ENCODE measurements at places on chromosomes 1 and 21.

DNA sequence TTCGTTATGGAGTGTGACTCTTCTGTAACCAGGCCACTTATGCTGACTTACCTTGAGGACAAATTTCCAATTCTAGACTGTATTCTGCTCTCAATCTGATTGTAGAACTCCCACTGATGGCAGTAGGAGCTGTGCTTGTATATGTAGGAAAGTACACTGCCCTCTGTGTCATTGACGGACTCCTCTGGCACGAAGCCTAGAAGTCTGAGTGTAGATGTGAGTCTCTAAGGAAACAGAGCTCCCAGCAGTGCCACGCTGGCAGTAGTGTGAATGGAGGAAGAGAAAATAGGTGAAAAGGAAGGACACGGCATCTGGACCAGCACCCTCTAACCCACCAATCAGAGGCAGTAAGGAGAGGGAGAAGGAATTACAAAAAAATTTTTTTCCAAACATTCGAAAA lies 130.4 kb upstream of the ADGRL2 start:
- no peak for DNase-seq

- no peak for DNase-seq
Observed at GRCh38 chr1:112337028-112337531, 58.9 kb upstream of the CTTNBP2NL start.

- DNase-seq = no peak
Observed at GRCh38 chr1:70207492-70207891, 2.1 kb upstream of the LRRC40 start.

- DNase-seq = no peak
Observed at GRCh38 chr1:174815036-174815435, 184.7 kb upstream of the CACYBP start.

DNA sequence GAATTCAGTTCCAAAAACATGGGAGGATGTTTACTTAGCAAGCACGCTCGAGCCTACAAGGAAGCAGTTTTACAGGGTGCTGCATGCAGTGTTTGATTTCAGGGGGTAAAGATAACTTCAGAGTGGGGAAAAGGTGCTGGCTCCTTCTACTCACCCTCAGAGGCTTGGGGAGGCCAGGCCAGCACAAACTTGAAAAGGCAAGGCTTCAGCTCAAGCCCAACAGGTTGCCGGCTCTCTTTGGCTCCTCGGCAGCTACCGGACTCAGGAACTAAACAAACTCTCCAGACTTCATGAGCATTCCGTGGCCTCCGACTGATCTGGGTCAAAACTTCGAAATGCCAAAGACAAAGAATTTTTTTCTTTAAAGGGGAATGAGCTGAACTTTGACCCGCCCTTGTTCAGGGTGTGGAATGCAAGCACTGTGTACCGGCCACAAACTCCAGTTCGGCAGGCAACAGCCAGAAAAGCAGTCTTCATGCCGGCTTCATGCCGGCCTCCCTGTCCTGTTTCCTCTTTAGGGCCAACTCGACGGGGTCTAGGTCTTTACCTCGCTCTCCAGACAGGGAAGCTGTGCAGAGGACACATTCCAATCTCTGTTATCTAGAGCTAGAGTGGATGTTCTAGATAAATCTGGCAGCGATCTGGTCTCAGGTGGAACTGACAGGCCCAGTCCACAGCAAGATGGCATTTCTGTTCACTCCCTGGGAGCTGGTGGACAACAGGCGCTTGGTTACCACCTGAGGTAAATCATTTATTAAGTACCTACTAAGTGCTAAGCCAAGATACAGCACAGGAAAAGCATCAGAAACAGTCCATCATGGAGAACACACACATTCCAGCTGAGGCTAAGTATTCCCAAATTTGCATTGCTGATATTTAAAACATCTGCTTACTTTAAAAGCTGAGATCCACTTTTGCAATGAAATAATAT lies 75.0 kb downstream of the CD46 start:
- no peak for DNase-seq

DNA sequence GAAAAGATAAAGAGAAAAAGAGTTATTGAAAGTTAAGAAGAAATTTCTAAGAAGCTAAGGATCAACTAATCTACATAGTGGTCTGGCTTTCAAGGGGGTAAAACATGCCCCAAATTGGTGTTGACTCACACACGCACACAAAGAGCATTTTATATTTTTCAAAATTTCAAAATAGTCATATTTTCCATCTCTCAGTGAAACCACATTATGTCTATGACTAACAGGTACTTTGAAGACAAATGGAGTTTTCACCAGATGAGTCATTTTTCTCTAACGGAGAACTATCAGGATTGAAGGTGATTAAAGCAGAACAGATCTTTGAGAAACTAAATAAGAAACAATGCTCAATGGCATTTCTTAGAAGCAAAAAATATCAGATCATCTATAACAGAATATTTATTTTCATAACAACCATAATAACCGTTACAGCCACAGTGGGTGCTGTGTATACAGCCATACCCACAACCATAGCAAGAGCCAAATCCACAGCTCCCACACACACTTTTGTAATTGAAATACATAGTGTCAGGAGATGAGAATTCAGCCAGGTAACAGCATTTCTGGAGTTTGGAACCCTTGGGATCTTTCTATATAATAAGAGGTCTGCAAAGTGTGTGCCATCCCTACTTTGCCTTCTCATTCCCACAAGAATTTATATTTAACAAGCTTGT lies at the start of gene KRTAP21-3:
KRTAP21-3 (minus strand) TSS at position 539 of the 671 bp plus-strand sequence; CDS start at position 521, 18 bp downstream.
- DNase-seq = no peak

- DNase-seq = no peak
Observed at GRCh38 chr1:8463144-8463927, 145.4 kb downstream of the SLC45A1 start.

DNA sequence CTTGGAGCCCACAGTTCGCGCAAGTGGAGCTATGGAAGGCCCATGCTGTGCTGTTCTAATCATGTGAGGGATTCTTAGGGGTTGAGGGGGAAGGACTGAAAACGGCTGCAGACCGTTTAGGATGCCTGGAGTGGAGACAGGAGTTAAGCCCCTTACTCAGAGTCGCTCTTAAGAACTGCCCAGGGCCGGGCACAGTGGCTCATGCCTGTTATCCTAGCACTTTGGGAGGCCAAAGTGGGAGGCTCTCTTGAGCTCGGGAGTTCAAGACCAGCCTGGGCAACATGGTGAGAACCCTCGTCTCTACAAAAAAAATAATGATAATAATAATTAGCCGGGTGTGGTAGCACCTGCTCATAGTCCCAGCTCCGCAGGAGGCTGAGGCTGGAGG lies 1.1 kb downstream of the ZNF672 start:
- DNase-seq = no peak

DNA sequence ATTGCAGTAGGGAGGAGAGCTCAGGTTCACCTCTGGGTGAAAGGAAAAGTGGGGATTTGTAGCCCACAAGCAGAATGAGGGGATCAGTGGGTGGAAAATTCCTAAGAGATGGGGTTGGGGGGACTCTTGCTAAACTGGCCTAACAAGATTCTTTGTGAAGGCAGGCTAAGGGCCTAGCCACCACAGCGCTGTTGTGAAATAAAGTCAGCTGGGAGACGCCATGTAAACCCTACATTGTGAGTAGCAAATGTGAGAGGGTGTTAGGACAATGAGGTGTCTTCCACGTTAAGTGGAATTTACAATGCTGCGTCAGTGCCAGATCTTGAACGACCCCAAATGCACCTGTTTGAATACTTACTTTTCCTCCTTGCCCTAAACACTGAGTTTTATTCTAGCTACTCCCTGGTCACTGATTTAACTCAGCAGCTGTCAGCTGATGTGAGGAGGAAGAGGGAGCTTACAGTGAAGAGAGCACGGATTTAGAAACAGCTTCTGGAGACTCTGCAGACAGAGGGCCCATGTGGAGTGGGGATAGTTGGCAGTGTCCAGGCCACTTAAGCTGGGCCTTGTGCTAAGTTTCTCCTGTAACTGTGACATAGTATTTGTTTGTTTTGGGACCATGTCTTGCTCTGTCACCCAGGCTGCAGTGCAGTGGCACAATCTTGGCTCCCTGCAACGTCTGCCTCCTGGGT lies 17.3 kb downstream of the PDPN start:
- DNase-seq = no peak

GRCh38 chr1:148264374-148265276 lies 112.5 kb upstream of the NBPF11 start:
- no peak for DNase-seq

DNA sequence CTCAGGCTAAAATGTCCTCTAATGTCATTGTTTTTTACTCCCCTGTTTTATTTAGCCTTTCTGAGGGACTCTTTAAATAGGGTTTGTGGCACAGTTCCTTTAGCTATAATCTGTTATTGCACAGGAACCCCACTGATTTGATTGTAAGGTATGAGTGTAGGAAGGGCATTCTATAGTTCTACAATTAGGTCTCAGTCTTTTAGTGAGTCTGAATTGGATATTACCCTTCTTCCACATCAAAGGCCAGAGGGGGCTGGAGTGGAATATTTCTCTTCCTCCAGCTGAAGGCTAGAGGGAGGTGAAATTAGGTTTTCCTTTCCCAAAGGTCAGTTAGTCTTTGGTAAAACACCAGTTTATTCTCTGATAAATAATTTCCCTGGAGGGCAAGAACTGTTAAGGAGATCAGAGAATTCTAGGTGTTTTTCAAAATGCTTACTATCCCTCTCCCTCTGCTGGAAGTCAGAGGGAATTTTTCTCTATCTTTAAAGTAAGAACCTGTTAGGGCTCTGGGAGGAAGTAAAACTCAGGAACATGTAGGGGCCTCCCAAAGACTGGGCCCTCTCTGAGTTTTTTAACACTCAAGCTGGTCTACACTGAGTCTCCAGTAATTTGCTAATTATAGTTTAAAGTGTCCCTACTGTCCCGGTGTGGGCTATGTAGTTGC lies 176.3 kb upstream of the ZNHIT6 start:
- no peak for DNase-seq

GRCh38 chr1:98021126-98021525 lies 100.3 kb upstream of the DPYD start:
- no peak for DNase-seq

- no peak for DNase-seq
Observed at GRCh38 chr1:2802421-2802961, 998 bp upstream of the TTC34 start.

DNA sequence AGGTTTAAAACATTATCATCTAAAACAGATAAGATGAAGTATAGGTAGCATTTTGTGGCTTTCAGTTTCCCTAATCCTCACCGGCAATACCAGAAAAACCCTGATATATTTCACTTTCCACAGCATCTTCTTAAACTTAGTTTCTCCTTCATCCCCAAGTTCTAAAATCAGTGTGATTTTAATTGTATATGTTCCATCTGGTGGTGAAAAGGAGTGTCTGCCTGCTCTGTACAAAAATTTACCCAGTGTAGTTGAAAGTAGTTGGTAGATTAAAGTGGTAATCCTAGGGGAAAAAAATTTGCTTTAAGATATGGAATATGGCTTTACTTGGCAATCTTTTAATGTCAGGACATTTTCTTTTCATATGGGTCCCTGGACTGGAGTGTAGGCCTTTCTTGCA lies 74.3 kb downstream of the CEP350 start:
- DNase-seq = no peak

- no peak for DNase-seq
Observed at GRCh38 chr1:208030288-208031091, 119.6 kb upstream of the CD34 start.

- no peak for DNase-seq
Observed at GRCh38 chr1:53334312-53334711, 6.4 kb upstream of the LRP8 start.

GRCh38 chr1:87757676-87758075 lies 429.0 kb downstream of the LMO4 start:
- DNase-seq = no peak

- DNase-seq = peak; percentile 28
Observed at GRCh38 chr1:229258031-229258756, 12.7 kb upstream of the RAB4A start.

DNA sequence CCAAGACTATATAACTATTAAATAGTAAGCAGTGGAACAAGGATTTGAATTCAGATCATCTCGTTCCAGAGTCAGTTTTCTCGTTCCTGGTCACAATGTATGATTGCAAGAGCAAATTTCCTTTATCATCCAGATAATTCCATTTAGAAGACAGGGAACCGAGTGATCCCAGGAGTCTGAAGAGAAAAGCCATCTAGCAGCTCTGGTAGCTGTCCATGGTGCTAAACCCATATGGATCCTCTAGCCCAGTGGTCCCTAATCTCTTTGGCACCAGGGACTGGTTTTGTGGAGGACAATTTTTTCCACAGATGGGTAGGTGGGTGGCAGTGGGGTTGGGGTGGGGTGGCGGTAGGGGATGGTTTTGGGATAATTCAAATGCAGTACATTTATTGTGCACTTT lies 229.4 kb downstream of the PTPRU start:
- DNase-seq = no peak

- DNase-seq = no peak
Observed at GRCh38 chr21:33441489-33442477, 38.0 kb downstream of the TMEM50B start.

DNA sequence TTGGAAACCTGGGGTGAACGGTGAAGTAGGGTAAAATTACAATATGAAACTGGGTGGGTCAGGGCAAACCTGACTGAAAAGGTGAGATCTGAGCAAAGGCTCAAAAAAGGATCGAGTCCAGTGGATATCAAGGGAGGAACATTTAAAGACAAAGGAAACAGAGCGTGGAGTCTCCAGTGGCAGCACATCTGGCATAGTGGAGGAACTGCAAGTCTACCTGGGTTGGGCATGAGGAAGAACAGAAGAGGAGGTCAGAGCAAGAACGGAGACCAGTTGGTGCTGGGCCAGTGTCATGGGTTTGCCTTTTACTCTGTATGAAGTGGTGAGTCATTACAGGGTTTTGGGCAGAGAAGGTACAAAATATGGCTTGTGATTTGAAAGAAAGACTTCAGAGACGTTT lies 163.7 kb downstream of the NTPCR start:
- no peak for DNase-seq

DNA sequence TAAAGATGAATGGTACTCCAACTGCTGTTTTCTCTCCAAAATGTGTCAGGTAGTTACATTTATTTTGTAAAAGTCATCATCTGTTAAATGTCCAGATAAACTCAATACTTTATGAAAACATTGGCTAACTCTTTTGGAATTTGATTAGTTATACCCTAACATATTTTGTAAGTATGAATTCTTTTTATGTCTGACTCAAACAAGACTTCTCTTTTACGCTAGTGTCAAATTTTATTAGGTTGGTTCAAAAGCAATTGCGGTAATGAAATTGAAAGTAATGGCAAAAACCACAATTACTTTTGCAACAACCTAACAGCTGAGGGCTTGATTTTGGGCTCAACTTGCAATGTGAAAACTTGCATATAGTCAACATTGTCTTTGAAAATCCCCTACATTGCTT lies 41.0 kb upstream of the USP25 start:
- no peak for DNase-seq

GRCh38 chr1:61962631-61963030 lies 220.4 kb downstream of the PATJ start:
- DNase-seq = no peak

DNA sequence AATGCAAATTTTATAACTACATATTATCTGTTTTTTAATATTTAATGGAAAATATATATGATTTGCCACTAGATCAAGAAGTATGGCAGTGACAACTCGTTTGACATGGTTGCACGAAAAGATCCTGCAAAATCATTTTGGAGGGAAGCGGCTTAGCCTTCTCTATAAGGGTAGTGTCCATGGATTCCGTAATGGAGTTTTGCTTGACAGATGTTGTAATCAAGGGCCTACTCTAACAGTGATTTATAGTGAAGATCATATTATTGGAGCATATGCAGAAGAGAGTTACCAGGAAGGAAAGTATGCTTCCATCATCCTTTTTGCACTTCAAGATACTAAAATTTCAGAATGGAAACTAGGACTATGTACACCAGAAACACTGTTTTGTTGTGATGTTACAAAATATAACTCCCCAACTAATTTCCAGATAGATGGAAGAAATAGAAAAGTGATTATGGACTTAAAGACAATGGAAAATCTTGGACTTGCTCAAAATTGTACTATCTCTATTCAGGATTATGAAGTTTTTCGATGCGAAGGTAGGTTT lies 556 bp downstream of the IFI44 start:
- DNase-seq = no peak
